ENCODE measurements at places on chromosomes 6 and 20.

DNA sequence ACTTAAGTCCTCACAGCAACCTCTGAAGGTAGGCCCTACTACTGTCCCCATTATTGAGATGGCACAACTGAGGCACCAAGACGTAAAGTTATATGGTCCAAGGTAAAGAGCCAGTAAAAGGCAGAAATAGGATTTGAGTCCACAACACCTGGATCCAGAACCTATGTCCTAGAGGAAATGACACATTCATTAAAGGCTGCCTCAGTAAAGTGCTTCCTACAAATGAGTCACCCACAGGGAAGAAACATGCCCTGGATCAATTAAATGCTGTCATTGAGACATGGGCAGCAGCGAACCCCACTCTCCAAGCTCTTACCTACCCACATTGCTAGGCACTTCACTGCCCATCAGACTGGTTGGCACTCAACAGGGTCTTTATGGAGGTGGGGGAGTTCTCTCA, 600.9 kb downstream of the PTPRT start:
- no peak for DNase-seq

- no peak for DNase-seq
These were observed 64.0 kb downstream of the FYN start for GRCh38 chr6:111809264-111809663.

- DNase-seq = no peak
These were observed 2.2 kb downstream of the TFAP2B start for GRCh38 chr6:50820869-50821264.

- DNase-seq = no peak
These were observed 582.5 kb downstream of the RFPL4B start for GRCh38 chr6:112929641-112930040.

GRCh38 chr20:59777331-59777725, 156.1 kb downstream of the SYCP2 start:
- DNase-seq = no peak

- DNase-seq = no peak
These were observed 1.7 kb downstream of the PRR18 start for GRCh38 chr6:166306378-166307081.
